ENCODE measurements at places on chromosomes 1 and 21.

- DNase-seq, result no peak
Observed at GRCh38 chr1:20551945-20552727, at the start of gene FAM43B. Gene FAM43B, plus strand, starts transcription at chr1:20552573. Its CDS starts 401 bp downstream, at chr1:20552974.

DNA sequence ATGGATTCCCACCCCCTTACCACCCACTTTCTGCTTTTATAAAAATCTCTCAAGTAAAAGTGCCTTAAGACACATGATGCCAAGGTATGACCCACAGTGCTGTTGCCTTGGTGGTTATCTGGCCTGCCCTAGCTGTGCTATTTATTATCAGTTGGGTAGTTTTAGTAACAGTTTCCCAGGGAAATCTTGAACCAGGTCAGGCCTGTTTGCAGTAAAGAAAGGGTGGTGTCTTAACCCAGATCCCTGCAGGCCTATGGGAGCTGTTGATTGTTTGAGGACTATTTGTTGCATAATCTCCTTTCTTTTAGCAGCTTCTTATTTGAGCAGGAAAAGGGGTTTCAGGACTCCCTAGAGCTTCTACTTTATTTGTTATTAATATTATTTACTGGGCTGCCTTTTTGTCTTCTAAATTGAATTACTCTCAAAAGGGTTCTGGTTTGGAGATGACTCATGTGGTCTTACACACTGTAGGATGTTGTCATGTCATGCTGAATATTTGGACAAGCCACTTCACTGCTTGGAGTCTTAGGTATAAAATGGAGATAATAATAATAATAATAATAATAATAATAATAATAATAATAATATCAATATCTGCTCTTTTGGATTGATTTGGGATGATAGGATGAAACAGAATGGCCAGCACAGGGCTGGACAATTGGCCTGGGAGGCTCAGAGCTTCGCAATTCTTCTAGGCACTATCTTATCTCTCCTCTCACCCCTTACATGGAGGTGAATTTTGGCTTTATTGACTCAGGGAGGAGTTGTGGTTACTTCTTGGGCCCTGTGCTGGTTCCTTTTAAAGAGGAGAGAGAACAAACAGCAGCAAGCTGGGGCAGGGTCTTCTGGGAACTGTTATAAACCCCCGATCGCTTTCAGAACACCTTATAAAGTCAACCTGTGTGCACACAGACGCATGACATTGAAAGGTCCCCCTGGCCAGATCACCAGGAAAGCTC is 252.1 kb downstream of the PRDM2 start:
- no peak for DNase-seq

GRCh38 chr1:109277434-109278204 is 5.3 kb downstream of the PSRC1 start:
- peak; percentile 75 for DNase-seq

- DNase-seq, result no peak
Observed at GRCh38 chr1:245225322-245226202, 70.8 kb downstream of the KIF26B start.

GRCh38 chr1:212698467-212699103 is 1.1 kb downstream of the BATF3 start:
- no peak for DNase-seq
